ENCODE measurements at places on chromosomes 1 and 21.

- DNase-seq = peak; percentile 37
Observed at GRCh38 chr1:41240781-41241353, 1.2 kb downstream of the SCMH1 start.

GRCh38 chr1:202107801-202108731, 14.7 kb upstream of the GPR37L1 start:
- no peak for DNase-seq

- no peak for DNase-seq
Observed at GRCh38 chr1:200030791-200031190, 3.3 kb downstream of the NR5A2 start.

DNA sequence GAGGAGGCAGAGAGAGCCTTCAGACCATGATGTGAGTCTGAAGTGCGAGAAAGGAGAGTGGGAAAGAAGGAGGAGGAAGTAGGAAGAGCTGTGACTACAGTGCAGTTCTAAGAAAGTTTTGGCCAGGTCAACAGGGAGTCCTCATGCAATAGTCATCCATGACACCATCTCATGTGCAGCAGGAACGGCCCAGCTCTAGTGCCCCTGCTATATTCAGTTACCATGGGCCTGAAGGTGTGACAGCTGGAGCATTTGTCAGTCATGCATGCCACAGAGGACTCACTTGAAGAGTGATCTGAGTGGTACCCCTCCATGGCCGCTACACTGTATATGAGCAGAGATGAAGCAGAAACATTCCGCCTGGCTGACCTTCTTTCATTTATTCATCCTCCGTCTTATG, 77.9 kb downstream of the OMA1 start:
- no peak for DNase-seq

GRCh38 chr1:12433323-12434053, 184.5 kb downstream of the DHRS3 start:
- DNase-seq = no peak

DNA sequence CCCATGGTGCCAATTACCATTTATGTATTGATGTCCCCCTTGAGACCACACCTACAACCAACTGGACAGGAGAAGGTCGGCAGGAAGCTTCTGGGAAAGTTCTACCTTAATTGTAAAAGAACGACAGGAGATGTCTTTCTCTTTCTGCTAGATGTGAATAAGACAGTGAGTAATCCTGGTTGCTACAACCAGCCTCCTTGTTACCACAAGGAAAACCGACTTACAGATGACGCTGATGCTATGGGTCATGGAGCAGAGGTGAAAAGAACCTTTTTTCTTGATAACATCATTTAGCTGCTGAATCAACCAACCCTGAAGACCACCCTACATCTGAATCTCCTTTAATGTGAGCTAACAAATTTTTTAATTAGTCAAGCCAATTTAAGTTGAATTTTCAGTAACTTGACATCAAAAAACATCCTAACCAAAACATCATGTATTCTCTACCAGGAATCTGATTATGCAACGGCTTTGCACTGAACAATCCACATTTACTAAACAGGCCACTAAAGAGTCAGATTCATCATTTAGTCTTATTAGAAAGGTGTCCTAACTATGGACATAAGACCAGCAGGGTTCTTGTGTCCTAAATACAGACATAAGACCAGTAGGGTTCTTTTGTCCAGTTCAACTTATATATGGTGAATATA, 23.0 kb downstream of the RGS2 start:
- no peak for DNase-seq

DNA sequence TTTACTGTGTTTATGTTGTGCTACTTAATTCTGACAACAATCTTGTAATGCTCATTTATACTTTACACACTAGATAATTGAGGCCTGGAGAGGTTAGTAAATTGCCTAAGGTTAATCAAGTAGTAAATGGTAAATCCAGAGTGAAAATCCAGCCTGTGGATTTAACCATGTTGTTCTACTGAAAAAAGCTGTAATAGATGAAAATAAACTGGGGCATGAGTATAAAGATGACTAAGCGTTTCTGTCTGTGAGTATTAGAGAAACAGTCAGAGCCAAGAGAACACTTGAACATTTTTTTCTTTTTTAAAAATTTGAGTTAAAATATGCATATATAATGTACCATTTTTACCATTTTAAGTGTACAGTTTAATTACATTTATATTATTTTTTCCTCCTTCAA, 47.9 kb upstream of the LEPR start:
- DNase-seq = no peak

DNA sequence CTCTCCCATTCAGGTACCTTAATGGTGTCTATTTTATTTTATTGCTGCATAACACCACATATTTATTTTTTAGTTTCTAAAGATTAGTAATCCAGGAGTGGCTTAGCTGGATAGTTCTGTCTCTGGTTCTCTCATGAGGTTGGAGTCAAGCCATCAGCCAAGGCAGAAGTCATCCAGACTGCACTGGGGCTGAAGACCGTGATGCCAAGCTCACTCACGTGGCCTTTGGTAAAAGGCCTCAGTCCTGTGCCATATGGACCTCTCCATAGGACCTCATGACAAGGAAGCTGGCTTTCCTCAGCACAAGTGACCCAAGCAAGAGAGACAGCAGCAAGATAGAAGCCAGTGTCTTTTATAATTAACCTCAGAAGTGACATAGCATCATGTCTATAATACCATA, 23.0 kb upstream of the DDR2 start:
- DNase-seq = no peak

DNA sequence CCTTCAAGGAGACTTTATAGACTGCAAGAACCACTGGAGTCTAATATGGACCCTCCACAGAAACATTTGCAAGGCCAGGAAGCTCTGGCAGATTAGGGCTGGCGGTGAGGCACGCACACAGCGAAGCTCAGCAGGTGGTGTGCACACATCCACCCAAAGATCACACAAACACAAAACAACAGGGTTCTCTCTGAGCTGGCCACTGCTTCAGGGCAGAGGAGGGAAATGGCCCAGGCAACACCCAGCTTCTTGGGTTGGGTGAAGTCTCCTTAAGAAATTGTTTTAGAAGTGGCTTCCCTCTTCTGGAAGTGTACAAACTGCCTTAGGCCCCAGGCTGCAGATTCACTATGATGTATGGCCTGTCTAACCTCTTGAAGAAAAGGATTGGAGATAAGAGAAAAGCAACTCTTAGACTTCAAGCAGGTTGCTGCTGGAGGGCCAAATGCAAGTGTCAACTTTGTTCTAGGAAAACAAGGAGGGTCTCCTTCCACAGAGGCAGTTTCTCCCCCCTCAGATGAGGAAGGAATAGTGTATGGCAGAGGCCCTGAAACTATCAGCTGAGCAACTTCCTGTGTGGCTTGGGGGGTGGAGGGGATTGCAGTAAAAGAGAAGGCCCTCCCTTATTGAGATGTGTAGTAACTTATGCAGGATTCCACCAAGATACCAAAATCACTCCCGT, 2.0 kb downstream of the RCSD1 start:
- no peak for DNase-seq

GRCh38 chr1:55378582-55378981, 163.4 kb upstream of the USP24 start:
- DNase-seq = no peak

DNA sequence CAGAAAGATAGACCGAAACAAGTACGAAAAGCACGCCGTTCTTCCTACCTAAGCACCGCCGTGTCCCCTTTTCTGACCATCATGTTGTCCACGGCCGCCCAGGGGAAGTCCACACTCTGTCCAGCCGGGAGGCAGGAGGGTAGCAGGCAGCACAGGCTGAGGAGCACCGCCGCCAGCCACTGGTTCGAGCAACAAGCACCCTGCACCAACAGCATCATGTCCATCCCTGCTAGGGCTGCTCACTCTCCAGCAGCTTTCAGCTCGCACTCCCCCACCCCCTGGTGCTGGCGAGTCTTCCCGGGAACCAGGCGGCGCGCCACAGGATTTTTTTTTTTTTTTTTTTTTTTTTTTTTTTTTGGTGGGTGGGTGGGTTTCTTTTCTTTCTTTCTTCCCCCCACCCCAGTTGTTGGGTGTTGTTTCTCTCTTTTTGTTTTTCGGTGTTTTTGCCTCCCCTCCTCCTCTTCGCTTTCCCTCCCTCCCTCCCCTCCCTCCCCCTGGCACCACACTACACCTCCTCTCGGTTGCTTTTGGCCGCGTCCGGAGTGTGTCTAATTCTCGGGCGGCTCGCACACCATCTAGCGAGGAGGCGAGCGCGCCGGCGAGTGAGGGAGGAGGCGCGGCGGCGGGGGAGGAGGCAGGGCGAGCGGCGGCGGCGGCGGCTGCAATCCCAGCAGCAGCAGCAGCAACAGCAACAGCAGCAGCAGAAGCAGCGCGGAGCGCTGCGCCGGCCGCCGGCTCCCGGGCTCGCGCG, at the start of gene NEGR1:
TSS of gene NEGR1 (minus strand) at position 269 of the 751 bp plus-strand sequence.
- peak; percentile 66 for DNase-seq

GRCh38 chr1:39826583-39826982, 37.9 kb upstream of the BMP8B start:
- no peak for DNase-seq

DNA sequence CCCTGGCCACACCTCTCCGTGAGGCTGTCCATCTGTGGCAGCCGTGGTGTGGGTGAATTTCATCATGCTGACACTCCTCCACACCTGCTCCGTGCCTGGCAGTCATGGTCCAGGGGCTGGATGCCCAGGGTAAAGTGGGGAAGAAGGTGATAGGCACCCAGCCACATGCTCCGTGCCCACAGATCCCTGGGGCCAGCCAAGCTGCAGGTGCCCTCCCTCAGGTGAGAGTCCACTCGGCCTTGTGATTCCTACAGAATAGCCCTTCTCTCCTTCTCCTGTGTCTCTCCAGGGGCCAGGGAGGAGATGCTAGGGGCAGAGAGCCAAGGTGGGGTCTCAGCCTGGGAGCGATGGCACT, 16.8 kb upstream of the POFUT2 start:
- no peak for DNase-seq

- no peak for DNase-seq
Observed at GRCh38 chr21:36466061-36466511, 13.8 kb downstream of the CLDN14 start.

DNA sequence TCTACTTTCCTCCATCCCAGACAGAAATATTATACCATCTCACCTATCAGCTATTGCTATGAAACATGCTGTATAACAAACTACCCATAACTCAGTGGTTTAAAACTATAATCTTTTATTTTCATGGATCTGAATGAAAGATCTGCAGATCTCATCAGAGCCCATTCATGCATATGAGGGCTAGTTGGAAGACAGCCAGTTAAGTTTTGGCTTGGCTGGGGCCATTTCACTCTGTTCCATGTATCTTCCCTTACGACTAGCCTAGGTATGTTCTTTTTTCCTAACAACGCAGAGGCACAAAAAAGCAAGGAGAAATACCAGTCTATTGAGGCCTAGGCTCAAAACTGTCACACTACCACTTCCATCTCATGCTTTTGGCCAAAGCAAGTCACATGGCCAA, 28.1 kb upstream of the RGS1 start:
- no peak for DNase-seq

GRCh38 chr1:234408757-234409156, 35.5 kb downstream of the COA6 start:
- DNase-seq = peak; percentile 47

Data from nucleus accumbens (tissue), 56 donors.